ENCODE measurements at places on chromosomes 13 and 19.

DNA sequence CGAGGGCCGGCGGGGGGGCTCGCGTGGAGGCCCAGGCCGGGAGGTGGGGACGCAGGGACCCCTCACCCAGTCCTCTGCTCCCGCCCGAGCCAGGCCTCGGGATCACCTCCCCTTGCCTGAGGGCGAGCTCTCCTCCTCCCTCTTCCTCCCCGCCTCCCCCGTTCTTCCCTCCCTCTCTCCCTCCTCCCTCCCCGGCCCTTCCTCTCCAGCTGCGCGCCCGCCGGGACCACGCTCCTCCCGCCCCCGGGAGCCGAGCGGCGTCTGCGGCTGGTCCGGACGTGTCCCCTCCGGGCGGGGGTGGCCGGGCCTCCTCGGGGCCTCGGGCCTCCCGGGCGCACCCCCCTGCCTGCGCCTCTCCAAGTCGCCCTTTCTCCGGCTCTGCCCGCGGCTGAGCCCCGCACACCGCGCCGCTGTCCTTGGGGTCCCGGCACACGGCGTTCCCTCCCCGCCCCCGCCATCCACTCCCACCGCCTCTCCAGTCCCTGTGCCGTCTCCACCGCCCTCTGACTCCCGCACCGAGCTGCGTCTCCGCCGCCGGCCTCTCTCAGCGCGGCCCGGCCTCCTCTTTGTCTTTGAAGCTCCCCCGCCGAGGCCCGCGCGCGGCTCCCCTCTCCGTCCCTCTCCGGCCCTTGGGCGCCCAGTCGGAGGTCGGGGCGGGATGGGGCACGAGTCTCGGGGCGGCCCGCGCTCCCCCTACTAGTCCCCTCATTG lies 5.7 kb downstream of the SOX1 start:
- no peak for DNase-seq

DNA sequence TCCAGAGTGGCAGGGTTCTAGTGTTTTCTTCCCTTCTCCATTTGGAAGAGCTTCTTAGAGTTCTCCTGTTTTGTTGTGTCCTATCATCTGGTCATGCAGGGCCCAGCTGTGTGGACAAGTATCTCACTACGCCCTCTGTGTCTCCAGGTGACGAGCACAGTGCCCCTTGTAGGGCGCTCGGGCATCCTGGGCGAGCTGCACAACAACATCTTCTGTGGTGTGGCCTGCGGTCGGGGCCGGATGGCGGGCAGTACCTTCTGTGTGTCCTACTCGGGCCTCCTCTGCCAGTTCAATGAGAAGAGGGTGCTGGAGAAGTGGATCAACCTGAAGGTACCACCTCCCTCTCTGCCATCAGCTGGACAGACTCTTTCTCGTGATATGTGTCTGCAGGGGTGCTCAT lies 13.0 kb downstream of the WDR62 start:
- no peak for DNase-seq

GRCh38 chr19:51321799-51322198 lies 10.4 kb downstream of the IGLON5 start:
- no peak for DNase-seq

DNA sequence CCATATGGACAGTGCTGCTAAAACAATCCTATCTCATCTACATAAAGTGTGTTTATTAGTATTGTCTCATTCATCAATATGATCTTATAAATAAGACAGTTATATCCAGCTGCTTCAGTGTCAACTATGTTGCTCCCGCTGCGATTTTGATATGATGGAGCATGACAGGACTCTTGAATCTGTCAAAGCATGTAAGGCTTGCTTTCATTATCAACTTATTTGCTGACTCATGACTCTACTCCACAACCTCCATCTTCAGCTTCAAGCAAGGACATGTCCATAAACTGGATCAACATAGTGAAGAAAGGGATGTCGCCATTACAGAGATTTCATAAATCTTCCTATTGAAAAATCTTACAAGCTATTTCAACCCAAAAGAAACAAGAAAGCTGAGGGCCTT lies 2812.6 kb downstream of the PCDH9 start:
- no peak for DNase-seq

DNA sequence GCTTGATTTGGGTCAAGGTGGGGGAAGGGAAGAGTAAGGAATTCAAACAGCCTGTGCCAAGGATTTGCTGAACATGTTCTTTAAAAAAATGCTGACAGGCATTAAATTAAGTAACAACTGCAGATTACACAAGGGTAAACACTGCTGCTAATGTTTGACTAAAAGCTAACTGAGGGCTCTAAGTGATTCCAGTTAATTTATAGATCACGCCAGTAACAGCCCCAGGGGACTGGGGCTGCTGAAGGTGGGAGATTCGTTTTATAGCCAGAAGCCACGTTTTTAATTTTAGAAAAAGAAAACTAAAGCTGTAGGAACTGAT lies 321.7 kb downstream of the DLEU7 start:
- DNase-seq: no peak

- DNase-seq: no peak
Measured at GRCh38 chr19:13538601-13539253, 32.4 kb upstream of the CACNA1A start.

GRCh38 chr13:23966691-23967615 lies 69.7 kb upstream of the C1QTNF9B start:
- DNase-seq: no peak

DNA sequence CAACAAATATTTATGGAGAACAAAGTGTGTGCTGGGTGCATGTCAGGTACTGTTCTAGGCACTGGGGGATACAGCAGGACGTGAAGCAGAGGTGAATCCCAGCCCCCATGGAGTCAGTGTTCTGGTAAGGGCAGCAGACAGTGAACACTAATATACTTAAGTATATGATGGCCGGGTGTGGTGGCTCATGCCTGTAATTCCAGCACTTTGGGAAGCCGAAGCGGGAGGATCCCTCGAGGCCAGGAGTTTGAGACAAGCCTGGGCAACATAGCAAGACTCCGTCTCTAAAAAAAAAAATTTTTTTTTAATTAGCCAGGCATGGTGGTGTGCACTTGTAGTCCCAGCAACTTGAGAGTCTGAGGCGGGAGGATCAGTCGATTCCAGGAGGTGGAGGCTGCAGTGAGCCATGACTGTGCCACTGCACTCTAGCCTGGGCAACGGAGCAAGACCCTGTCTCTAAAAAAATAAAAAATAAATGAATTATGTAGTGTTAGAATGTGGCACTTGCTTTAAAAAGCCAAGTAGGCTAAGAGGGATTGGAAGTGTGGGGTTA lies 22.6 kb downstream of the CHST8 start:
- no peak for DNase-seq
